Activated CD8-positive, alpha-beta memory T cell treated with anti-CD3 and anti-CD28 coated beads for 1 hour (primary cell): ENCODE measurements at places on chromosomes 7 and 10.

DNA sequence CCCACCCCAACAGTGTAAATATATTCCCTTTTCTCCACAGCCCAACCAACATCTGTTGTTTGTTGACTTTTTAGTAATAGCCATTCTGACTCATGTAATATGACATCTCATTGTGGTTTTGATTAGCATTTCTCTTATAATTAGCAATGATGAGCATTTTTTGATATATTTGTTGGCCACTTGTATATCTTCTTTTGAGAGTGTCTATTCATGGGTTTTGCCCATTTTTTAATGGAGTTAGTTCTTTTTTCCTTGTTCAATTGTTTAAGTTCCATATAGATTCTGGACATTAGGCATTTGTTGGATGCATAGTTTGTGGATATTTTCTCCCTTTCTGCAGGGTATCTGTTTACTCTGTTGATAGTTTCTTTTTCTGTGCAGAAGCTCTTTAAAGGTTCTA, 340.1 kb downstream of the NXPH1 start:
- no peak for DNase-seq

- no peak for DNase-seq
These were observed 573.9 kb downstream of the GATA3 start for GRCh38 chr10:8628351-8628750.

DNA sequence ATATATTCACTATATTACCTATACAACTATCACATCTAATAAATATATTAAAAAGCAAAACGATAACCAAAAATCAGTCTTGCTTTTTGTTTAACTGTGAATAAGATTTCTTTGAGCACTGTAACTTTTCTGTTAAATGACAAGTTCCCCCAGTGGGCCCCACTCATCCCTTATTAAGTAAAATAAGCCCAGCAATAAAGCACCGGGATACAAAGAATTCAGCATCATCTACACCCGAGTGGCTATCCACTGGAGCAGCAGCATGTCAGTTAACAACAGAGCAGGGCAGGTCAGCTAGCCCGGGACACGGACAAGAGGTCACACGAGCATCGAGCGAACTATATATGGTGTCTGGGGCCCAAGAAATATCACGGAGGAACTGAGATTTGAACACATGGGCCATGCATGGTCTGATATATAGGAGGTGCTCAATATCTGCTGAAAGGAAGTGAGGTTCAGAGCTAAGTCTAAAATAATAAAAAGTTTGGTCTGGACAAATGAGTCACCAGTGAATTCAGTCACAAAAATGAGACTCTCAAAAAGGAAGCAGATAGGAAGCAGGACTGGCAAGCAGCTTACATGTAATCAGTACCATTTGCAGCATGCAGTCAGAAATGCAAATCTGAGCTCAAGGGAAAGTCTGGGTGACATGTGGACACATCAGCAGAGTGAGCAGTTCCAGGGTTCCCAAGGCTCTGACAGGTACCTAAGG, 4.1 kb downstream of the ERCC6 start:
- no peak for DNase-seq

GRCh38 chr10:111126077-111126476, 49.2 kb downstream of the ADRA2A start:
- DNase-seq, result no peak

- no peak for DNase-seq
These were observed 1.9 kb downstream of the AGBL3 start for GRCh38 chr7:134988161-134988560.

DNA sequence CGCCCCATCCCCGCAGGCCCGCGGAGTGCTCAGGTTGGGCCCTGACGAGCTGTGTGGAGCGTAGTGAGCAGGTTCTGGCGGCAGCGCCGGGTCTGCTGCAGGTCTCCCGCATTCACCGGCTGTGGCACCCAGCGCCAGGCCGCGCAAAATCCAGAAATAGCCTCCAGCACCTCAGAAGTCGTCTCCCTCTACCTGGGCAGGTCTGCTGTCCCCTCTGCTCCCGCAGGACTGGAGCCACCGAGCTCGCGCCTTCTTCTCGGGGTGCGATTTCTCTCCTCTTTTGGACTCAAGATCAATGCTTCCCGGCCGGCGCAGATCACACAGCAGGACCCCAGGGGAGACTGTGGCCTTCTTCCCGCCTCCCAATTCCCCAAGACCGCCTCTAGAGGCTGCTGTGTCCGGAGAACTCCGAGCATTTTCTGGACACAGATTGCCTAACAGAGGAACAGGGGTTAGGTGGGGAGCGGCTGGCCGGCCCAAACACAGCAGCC, 8.4 kb downstream of the TLX1 start:
- DNase-seq, result no peak

- no peak for DNase-seq
These were observed 8.2 kb downstream of the KCNIP2 start for GRCh38 chr10:101835362-101835761.

- no peak for DNase-seq
These were observed 85.9 kb downstream of the LSMEM1 start for GRCh38 chr7:112566442-112567324.

DNA sequence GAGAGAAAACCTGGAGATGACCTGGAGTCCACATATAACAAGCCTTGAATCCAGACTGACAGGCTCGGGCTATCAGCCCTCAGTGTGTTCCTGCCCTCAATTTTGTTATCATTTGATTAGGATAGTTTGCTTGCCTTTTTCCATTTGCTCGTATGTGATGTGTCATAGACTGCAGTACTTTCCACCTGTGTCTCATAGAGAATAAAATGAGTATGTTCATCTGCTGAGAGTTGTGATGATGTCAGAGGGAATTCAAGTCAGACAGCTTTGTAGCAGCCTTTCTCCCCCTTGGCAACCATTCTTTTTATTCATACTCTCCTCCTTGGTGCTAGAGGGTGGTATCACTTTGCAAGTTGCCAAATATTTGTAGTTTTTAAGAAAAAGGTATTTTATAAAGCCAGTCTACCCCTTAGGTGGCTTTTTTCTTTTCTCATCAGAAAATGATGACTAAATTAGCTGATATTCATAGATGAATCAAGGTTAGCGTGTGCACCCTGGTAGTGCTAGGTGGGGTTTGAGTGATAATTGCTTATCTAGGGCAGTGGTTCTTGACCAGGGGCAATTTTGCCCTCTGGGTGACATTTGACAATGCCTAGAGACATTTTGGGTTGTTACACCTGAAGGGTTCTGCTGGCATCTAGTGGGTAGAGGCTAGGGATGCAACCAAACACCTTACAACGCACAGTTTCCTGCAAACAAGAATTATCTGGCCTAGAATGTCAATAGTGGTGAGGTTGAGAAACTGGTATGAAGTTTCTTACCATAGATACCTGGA, 5.4 kb downstream of the SGPL1 start:
- DNase-seq, result no peak

- no peak for DNase-seq
These were observed 109.6 kb downstream of the WNT2 start for GRCh38 chr7:117212969-117213877.

DNA sequence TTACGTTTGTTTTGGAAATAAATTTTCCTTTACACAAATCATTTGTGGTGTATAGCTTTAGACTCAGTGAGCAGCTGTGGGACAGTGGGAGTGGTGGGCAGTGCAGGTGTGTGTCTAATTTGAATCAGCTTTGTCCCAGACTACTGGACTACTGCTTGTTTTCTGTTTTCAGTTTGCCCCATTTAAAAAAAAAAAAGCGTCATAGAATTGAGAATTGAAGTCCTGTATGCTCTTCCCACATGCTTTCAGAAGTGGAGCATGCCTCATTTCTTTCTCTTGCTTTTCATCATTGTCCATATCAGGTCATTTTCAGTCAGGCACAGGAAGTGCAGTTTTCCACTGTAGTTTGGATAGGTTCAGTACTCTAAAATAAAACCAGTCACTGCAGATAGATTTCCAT, 66.1 kb downstream of the SHH start:
- DNase-seq, result no peak

- no peak for DNase-seq
These were observed 30.9 kb upstream of the CFAP46 start for GRCh38 chr10:132972986-132973902.

DNA sequence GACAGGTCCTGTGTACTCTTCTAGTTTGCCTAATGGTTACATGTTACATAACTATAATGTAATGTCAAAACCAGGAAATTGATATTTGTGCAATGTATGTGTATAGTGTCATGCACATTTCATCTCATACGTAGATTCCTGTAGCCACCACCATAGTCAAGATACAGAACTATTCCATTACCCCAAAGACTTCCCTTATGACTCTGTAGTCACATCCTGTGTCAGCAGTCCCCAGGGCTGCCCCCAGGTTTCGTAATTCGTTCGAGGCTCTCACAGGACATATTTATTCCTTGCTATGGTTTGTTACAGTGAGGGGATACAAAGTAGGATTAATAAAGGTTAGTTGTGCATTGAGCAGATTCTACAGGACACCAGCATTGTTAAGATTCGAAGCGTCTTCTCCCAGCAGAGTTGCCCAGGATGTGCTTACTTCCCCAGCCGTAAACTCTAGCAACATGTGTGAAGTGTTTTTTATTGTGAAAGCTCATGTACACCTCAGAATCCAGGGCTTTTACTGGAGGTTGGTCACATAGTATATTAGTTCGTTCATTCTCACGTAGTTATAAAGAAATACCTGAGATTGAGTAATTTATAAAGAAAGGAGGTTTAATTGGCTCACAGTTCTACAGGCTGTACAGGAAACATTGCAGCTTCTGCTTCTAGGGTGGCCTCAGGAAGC, 18.6 kb downstream of the RABGEF1 start:
- DNase-seq, result no peak

DNA sequence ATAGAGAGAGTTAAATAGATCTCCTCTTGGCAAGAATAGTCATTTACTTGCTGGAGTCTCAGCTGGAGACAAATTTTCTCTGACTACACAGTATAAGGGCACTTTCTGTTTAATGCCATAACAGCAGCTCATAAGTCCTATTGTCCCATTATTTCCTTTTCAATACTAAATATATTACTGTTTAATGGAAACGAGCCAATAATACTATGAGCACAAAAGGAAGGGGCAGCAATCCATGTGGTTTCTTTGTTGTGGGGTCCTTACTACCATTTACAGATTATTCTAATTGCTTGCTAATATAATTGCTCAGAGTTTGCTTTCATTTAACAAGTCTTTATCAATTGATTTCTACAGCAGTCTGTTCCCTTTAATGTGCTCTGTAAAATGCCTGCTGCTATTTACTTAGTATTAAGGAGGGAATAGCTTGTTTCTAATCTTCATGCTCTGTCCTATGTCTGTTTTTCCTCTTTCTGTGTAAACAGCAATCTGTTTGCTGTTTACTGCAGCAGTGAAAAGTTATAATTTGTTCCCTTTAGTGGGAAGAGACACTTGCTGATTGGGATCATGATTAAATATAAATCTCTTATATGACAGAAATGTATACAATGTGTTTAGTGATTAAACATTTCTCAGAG, 296.2 kb upstream of the SMIM30 start:
- DNase-seq, result no peak

DNA sequence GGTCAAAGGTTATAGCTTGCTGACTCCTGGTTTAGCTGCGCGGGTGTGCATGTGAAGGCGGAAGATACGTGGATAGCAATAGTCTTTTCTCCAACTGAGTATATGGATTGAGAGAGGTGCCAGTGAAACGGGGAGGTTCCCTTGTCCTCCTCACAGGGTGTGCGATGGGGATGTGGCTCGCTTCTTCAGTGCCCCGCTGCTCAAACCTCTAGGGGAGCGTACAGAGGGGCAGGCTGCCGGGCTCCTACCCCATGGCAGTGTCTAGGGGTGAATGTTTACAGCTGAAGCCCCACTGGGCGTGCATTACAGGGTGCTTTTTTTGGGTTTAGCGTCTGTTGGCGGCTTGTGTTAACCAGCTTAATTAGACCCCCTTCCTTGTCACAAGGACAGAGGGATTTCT, 438.5 kb downstream of the CCSER2 start:
- DNase-seq, result no peak

DNA sequence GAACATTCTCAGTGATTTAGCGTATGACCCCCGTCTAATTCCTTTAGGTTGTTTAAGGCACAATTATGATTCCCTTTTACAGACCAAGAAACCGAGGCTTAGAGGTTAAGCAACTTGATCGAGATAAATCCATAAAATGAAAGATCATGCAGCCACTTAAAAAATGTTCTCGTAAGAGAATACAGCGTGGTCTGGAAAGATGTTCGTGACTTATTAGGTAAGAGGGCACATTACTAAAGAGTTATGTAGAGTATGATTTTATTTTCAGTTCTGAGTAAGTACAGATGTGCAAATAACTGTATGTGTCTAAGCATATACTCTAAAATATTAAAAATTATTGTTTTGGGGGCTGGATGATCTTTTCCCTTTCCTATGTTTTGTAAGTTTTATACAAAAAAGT, 575.1 kb downstream of the PARD3 start:
- DNase-seq, result no peak

DNA sequence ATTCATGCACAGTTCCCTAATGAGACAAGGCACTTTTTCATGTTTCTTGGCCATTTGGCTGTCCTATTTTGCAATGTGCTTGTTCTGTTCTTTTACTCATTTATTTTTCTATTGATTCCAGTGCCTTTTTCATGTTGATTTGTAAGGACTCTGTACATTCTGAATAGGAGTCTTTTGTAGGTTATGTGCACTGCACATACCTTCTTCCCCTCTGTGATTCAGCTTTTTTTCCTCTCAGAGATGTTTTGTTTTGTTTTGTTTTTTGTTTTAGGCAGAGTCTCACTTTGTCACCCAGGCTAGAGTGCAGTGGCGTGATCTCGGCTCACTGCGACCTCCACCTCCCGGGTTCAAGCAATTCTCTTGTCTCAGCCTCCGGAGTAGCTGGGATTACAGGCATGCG, 59.7 kb downstream of the KCNH2 start:
- DNase-seq, result no peak

GRCh38 chr7:17070231-17070708, 188.5 kb upstream of the AGR3 start:
- DNase-seq, result no peak

DNA sequence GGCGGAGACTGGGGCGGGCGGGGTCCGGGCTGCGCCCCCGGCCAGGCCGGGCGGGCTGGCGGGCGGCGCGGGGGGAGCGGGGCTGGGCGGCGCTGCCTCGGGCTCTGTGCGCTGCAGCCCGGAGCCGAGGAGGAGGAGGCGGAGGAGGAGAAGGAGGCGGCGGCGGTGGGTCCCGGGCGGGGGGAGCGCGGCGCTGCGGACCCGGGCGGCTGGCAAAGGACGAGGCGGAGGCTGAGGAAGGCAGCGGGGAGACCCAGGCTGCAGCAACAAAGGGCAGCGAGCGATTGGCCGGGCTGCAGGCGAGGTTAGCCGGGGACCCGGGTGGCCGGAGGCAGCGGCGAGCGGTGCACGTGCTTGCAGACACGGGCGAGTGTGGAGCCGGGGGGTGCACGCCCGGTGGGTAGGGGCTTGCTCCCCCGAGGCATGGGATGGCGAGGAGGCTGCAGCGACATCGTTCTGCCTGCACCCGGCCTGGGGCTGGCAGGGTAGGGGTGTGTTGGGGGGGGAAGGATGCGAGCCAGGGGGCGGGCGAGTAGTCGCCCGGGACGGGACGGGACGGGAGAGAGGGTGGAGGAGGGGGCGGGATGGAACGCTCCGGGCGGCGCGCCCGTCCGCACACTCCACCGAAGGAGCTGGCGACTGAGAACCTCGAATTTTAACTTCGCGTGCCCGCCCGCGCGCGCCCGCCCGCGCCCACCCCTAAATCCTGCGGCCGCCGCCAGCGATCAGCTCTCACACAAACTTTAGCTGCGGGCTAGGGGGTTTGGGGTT, 844 bp upstream of the KAT6B start:
- DNase-seq, result peak; percentile 10
